ENCODE measurements at places on chromosomes 4 and X.
A peak's percentile ranks its signal among the peaks of the same experiment; 100 is the strongest.

DNA sequence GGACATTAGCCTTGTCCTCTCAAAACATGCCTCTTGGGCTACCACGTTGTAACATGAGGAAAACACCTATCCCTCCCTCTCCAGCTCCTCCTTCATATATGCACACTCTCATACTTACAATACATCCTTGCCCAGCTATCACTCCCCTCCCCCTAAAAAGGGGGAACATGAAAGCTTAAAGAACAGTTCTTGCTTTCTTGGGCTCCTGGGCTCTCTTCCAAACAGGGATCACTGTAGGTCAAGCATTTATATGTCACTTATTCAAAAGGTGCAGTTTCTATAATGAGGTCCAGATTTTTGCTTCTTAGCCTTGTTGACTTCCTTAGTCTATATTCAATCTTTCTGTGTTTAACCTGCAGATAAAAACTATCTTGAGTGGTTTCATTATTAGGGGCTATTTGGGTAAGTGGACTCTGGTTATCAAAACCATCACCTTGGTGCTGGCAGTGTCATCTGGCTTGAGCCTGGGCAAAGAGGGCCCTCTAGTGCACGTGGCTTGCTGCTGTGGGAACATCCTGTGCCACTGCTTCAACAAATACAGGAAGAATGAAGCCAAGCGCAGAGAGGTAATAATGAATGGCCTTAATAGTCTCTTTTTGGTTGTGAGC is 119.4 kb downstream of the AKAP4 start:
- no peak for DNase-seq

DNA sequence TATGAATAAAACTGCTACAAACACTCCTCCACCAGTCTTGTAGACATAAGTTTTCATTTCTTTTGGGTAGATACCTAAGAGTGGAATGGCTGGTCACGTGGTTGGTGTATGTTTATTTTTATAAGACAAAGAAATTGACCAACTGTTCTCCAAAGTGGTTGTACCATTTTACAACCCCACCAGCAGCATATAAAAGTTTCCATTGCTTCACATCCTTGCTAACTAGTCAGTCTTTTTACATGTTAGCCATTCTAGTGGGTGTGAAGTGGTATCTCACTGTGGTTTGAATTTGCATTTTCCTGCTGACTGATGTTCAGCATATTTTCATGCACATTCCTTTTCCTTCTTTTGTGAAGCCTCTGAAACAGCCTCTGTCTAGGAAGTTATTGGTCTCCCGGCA is 76.2 kb upstream of the ADGRG2 start:
- no peak for DNase-seq

GRCh38 chr4:7785017-7785416 is 154.6 kb downstream of the AFAP1 start:
- peak; percentile 65 for DNase-seq

- no peak for DNase-seq
Measured at GRCh38 chr4:42350611-42351182, 46.6 kb upstream of the SHISA3 start.

GRCh38 chrX:13257223-13258051 is 62.4 kb downstream of the ATXN3L start:
- no peak for DNase-seq

GRCh38 chr4:26342328-26343037 is 21.7 kb downstream of the RBPJ start:
- peak; percentile 70 for DNase-seq

GRCh38 chr4:25795566-25796454 is 67.0 kb downstream of the SEL1L3 start:
- DNase-seq, result peak; percentile 64
